Umbilical cord (tissue), 2 donors: ENCODE measurements at places on chromosomes 1 and 21.
A peak's percentile ranks its signal among the peaks of the same experiment; 100 is the strongest.

GRCh38 chr1:18991585-18991984 is 35.1 kb upstream of the IFFO2 start:
- DNase-seq, result no peak

- DNase-seq, result peak; percentile 35
Observed at GRCh38 chr21:28699596-28700259, 292.9 kb downstream of the LTN1 start.

DNA sequence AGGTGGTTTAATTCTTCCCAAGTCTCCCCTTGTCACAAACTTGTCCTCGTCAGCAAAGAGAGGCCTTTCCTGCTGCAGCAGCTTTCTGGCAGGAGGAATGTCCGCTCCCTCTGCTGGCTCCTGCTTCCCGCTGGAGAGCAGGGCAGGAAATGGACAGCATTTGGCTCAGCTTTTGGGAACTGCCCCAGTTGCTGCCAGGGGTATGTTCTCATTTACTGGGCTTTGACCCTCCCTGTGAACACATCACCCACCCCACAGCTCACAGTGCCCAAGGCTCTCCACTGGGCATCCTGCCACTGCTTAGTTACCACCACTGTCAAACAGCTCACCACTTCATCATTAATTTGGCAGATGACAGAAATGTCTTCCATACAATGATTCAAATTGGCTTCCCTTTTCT is 75.4 kb downstream of the MRPL37 start:
- DNase-seq, result peak; percentile 57

- no peak for DNase-seq
Observed at GRCh38 chr1:60952612-60953111, 129.7 kb upstream of the NFIA start.

DNA sequence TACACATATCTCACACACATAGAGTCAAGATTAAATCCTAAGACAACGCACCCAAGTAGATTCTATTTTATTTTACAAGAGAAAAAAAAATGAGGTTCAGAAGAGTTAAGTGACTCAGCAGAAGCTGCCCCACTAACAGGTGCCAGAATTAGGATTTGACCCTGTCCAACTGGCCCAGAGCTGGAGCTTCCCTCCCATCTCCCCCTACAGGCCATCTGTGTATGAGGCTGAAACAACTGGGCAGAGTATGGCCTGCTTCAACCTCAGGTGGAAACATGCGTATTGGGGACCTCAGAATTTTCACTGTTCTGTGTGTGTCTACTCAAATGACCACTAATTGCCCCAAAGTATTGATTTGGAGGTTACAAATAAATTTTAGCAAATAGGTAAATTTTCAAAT is 29.9 kb downstream of the PSMG1 start:
- no peak for DNase-seq

DNA sequence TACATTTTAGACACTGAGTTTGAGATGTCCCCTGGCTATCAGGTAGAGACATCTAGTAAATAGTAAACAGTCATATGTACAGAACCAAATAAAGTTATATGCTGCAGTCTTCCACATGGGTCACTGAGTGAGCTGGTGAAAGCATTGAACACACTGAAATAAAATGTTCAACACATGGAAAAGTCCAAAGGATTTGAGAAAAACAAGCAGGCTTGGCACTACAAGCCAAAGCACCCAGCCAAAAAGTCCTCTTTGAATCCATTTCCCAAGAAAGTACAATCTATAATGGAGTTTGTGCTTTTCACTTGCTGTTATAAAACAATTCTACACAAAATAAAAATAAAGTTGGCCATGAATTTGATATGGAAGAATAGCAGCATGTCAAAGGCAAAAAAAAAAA is 135.4 kb downstream of the NR5A2 start:
- DNase-seq, result no peak

GRCh38 chr1:175129182-175129581 is 61.5 kb downstream of the TNN start:
- DNase-seq, result no peak

GRCh38 chr1:169885207-169885606 is 8.5 kb downstream of the SCYL3 start:
- DNase-seq, result no peak

GRCh38 chr1:221230605-221231004 is 351.4 kb downstream of the HLX start:
- DNase-seq, result no peak
